ENCODE measurements at places on chromosomes 3 and 15.

- DNase-seq, result no peak
Measured at GRCh38 chr3:128468791-128469527, 2.3 kb upstream of the DNAJB8 start.

DNA sequence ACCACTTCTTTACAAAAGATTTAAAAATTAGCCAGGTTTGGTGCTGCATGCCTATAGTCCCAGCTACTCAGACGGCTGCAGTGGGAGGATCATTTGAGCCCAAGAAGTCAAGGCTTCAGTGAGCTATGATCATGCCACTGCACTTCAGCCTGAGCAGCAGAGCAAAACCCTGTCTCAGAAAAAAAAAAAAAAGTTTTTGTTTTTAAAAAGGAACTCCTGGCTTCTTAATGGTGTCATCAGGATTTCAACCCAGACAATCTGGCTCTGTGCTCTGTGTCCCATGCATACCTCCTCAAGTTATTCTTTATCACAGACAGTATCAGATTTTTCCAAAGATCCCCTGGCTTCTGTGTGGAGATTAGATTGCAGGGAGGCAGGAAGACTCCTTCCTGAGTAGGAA is 64.2 kb upstream of the IL12A start:
- DNase-seq, result no peak

DNA sequence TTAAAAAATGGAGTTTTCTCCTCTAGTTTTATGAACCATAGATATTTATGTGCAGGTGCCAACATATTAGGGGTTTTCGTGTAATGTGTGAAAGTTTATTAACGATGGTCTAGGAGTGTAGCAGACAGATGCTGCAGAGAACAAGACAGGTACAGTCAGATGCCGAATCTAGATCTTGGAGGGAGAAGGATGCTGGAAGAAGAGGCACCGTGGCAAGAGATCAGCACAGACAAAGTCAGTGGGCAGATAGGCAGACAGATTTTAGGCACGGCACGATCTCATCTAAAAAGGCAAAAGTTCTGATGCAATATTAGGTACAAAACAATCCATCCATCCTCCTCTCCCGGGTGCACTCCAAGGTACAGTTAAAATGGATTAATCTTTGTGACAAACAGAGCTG is 161.6 kb downstream of the TIGIT start:
- DNase-seq, result no peak

DNA sequence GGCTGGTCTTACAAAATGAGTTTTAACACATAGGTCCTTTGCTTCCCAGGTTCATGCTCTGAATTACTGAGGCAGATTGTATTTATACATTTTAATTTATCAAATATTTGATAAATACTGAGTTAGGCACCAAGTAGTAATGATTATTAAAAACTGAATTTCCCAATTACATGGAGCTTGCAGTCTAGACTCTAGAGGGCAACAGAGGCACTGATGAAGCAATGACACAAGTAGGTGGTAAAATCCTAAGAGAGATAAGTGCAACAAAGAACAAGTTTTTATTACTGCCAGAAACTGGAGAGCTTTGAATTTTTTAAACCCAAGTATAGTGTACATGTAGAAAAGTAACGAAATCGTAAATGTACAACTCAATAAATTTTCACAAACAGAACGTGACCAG is 406.2 kb upstream of the RARB start:
- no peak for DNase-seq

DNA sequence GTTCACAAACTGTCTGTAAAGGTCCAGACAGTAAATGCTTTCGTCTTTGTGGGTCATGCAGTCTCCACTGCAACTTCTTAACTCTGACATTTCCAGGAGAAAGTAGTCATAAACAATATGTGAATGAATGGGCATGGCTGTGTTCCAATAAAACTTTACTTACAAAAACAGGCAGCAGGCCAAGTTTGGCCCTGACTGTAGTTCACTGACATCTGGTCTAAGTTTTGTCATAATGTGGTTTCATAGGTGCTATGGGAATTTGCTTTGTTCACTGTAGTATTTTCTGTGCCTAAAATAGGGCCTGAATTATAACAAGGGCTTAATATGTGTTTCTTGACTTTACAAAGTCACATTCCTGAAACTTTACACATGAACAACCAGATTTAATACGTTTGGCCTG is 186.0 kb upstream of the KBTBD8 start:
- DNase-seq, result no peak

- no peak for DNase-seq
Measured at GRCh38 chr15:68498076-68498475, 66.1 kb upstream of the ITGA11 start.

DNA sequence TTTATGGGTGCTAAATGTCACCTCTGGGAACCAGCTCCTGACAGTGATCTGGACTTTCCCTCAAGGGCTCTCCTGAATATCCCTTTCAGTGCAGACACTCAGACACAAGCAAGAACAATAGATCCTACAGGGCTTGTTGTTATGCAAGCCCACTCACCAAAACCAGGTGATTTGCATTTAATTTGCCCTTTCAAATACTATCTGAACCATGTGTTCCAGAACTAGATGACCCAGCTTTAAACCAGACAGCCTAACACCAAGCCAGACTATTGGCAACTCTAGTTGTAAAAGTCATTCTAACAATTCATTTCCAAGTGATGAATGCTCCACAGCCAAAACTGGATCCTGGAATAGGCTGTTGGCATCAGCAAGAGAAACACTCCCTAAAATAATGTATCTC is 5.6 kb upstream of the ATP8B4 start:
- no peak for DNase-seq
